GM12892 (cell line): ENCODE measurements at places on chromosomes 3 and 15.

DNA sequence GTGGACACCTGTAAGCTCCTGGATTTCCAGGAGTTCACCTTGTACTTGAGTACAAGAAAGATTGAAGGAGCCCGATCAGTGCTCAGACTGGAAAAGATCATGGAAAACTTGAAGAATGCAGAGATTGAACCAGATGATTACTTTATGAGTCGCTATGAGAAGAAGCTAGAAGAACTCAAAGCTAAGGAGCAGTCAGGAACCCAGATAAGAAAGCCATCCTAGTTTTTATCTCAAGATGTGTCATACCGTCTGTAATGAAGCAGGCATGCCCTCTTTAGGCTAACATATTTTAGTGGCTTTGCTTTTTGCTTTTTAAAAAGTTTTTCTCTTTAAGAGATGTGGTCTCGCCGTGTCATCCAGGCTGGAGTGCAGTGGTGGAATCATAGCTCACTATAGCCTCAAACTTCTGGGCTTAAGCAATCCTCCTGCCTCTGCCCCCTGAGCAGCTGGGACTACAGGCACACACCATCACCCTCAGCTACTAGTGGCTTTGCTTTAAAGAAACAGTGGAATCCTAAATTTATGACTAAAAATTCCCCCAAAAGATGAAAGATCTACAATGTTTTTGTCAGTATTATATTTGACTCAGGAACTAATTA lies 28.1 kb downstream of the EXOG start:
- DNase-seq: no peak

DNA sequence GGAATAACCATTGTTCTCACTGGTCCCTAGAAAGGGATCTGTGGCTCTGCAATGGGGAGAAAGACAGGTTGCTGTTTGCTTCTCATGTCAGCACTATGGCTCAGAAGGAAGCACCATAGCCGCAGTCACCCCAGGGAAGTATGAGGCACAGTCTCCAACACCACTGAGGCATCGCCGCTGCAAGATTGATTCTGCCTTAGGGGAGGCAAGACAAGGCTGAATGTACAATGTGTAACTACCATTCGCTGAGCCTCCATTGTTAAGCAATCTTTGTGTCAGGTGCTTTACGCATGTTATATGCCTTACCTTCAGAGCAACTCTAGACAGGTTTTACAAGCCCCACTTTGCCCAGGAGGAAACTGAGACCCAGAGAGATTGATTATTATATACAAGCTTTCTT lies 100.7 kb upstream of the KCNMB2 start:
- no peak for DNase-seq

- DNase-seq: no peak
Observed at GRCh38 chr3:53377794-53378193, 30.5 kb upstream of the DCP1A start.

DNA sequence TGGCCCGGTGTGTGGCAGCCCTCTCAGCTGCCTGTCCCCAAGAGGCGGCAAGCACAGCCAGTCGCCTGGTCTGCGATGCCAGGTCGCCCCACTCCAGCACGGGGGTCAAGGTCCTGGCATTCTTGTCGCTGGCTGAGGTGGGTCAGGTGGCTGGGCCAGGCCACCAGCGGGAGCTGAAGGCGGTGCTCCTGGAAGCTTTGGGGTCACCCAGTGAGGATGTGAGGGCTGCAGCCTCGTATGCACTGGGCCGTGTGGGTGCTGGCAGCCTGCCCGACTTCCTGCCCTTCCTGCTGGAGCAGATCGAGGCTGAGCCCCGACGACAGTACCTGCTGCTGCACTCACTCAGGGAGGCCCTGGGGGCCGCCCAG lies 20.8 kb downstream of the CAND2 start:
- no peak for DNase-seq

DNA sequence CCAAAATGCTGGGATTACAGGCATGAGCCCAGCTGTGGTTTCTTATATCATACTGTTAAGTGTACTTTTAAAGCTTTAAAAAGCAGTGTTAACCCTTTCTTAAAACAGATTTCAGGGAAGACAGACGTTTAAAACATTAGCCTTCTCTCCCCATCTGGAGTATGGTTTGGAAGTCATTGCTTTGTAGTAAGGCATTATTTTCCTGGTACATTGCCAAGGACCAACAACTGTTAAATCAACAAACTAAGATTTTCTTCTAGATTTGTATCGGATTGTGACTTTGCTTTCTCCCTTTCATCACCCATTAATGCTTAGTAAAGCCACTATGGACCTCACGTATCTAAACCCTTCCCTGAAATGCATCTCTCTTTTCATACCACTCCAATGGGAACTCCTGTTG lies 50.5 kb downstream of the UBE2E1 start:
- DNase-seq: no peak

GRCh38 chr3:149258298-149258697 lies 36.7 kb upstream of the CP start:
- DNase-seq: no peak

DNA sequence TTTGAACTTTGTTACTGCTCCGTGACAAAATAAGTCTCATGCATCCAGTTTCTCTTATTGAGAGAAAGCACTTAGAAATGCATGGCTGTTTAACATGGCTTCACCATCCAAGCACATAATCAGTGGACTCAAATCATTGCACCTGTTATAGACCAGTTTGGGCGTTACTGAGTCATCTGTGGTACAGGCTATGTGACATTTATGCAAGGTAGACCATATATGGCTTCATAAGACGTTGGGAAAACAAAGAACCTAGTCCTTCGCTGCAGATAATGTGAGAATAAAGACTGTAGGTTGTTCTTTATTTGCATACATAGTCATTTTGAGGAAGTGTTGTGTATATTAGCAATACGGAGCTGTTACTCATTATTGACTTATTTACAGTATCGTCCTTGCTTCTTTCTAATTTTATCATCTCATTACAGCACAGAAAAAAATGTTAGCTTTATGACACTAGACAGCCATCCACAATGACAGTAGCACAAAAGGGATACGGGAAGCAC lies 374.7 kb downstream of the IL5RA start:
- DNase-seq: no peak

GRCh38 chr3:35946121-35946853 lies 307.0 kb downstream of the ARPP21 start:
- no peak for DNase-seq

DNA sequence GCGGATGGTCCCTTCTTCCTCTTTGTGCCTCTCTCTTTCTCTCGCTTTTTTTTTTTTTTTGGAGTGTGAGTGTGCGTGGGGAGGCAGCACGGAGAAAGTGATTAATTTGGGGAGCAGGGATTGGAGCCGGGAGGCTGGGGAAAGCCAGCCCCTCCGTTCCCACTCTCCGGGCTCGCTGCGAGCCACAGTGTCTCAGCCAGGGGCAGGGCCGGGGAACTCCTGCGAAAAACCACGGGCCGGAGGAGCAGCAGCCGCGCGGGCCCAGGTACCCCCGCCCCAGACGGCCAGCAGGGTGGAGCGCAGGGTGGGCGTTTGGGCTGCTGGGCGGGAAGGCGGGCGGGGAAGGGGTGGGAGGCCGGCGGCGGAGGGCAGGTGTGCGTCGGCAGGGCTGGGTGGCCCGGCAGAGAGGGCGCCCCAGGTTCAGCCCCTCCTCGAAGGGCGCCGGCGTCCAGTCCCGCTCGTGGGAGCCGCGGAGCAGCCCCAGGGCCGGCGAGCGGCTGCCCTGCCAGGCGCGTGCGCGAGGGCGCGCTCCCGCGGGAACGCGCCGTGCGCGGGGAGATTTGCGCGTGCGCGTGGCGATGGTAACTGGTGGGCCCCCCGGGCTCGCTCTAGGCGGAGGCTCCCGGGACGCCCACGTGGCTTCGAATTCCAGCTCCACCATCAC lies 1.4 kb downstream of the CHL1 start:
- peak; percentile 36 for DNase-seq
